CD4-positive, alpha-beta T cell treated with Interleukin-17A for 1 hour (primary cell): ENCODE measurements at places on chromosomes 11 and 22.

DNA sequence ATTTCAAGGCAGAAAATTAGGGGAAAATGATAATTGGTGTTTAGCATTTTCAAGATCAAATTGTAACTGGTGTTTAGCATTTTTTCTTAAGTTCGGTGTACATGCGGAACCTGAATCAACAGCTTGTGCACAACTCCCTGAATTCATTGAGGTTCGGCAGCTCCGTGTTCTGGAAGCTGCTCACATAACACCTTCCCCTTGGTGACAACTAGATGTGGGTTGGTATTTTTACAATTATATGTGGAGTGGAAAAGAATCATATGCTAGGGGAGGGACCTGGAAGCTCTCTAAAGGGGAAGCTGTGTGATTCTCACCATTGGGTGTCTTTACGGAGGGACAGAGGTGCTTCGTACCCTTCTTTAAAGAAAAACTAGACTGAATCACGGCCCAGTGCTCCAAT lies 199.0 kb upstream of the MTNR1B start:
- DNase-seq = no peak

DNA sequence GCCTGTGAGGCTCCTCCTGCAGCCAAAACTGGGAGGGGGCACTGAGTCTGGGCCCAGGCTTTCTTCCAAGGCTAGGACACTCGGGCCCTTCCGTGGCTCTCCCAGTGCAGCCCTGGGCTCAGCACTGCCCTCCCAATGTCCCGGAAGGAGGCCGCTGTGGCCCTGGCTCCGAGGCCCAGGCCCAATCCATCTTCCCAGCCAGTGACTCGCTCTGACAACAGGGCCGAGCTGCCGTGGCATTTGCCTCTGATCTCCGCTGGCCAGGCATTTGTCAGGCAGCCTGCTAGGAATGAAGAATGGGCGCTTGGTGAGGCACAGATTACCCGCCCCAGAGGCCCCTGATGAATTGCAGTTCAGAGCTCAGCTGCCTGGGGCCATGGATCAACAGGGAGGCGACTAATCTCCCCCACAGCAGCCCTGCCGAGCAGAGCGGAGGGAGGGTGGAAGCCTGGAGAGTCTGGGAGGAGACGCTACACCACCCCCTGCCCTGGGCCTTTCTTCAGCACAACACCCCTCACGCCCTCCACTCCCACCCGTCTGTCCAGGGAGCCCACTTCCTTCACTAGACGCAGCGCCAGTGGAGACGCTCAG lies 8.3 kb downstream of the FXYD2 start:
- no peak for DNase-seq

DNA sequence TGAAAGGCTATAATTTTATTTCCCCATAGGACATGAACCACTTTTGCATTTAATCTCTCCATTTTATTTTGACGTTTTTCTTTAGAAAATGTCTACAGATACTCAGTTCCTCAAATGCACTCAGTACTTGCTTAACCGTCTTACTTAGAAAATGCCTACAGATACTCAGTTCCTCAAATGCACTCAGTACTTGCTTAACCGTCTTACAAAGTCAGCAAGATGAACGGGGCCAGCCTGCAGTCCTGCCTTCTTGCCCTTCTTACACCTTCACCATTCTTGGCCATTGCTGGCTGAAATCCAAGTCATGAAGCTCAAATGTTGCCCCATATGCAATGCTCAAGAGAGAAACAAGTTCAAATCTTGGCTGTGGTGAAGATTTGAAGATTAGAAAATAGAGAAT lies 34.1 kb downstream of the CSNK2A3 start:
- no peak for DNase-seq

DNA sequence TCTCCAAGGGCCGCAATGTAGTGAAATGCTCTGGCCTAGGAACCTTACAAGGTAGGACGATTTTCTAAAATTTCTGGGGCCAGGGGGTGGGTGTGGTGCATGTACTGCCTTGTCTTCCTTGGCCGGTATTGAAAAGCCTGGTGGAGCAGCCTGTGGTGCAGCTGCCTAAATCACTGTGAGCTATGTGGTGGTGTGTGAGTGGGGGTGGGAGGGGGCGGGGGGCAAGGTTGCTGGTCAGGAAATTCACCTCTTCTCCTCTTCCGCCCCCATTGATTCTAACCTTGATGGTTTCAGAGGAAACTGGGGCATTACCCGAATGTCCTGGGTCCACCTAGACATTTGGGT lies 137.2 kb downstream of the DBX1 start:
- no peak for DNase-seq

- no peak for DNase-seq
Observed at GRCh38 chr11:70477176-70477575, 78.8 kb downstream of the CTTN start.

DNA sequence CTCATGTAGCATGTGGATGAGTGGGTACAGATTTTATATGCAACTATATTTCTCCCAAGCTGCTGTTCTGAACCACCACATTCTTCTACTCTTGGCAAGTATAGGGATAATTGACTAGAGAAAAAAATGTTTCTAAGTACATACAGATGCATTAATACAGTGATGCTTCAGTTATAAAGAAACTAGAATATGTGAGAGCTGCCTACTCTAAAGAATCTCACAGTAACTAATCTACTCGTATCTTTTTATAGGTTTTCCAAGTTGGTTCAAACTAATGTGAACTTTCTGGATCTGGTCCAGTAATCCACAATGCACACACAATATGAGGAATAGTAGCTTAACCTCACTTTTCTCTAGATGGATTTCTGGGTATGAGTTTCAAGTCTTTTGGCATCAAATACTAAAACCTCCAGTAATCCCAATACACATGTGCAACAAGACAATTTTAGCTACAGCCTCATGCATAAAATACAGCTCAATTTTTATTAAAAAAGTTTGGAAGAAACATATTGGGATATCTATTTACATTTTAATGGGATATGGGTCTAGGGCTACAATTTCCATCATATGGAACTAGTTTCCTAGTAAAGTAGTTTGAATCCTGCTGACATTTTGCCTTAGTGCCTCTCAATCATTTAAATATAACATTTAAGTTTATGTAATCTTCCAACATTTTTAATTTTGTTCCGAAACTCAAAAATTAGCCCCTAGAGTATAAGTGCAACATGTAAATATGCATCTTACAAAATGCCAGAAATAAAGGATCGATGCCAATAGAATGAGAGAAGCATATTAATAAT lies 2209.7 kb downstream of the LRRC4C start:
- no peak for DNase-seq

GRCh38 chr11:32500001-32500400 lies 64.7 kb upstream of the WT1 start:
- no peak for DNase-seq

- no peak for DNase-seq
Observed at GRCh38 chr11:126387857-126388256, 32.4 kb downstream of the ST3GAL4 start.

DNA sequence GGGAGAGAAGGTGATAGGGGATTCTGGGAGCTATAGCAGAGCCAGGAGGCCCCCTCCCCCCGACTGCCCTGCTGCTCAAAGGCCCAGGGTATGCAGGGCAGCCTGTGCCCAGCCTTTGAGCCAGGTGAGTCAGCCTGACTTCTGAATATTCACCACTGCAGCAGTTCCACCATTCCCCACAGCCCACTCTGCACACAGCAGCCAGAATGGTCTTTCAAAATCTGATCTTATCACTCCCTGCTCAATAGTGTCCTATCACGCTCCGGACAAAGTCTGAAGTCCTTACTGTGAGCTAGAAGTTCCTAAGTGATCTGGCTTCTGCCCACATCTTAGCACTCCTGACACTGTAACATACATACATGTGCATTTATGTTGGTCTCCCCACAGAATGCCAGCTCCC lies 111.7 kb downstream of the BUD13 start:
- no peak for DNase-seq

DNA sequence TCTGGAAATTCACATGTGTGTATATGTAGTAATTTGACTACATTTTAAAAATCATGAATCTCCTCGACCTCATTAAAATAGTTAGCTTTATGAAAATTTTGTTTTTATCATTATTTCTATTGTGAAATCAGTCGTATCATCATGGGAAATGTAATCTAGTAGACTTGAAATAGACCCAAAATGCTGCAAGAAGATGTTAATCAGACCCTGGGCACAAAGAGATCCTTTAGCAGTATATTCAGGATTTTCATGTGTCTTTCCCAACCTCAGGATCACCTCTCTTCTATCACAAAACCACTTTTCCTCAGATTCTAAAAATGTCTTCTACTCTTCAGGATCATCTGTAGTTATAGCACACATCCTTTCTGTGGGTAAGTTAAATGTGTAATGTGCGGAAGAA lies 74.9 kb upstream of the ADSL start:
- DNase-seq = no peak

- no peak for DNase-seq
Observed at GRCh38 chr11:119614222-119615002, 114.6 kb downstream of the NECTIN1 start.

DNA sequence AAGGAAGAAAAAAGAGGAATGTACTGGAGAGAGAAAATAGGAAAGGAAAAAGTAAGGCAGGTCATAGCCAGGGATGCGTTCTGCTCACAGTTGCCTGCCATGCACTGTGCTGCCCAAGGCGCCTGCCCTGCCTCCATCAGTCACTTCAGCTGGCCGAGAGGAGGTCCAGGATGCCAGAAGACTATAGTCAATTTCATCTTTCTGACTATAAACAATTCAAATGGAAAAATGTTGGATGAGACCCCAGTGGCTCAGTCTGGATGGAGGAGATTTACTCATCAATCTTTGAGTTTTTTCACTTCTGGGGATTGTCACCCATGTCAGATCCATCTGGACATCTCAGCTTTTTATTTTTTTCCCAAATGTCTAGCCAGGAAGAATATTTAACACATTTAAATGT lies 36.7 kb upstream of the CLMP start:
- no peak for DNase-seq

DNA sequence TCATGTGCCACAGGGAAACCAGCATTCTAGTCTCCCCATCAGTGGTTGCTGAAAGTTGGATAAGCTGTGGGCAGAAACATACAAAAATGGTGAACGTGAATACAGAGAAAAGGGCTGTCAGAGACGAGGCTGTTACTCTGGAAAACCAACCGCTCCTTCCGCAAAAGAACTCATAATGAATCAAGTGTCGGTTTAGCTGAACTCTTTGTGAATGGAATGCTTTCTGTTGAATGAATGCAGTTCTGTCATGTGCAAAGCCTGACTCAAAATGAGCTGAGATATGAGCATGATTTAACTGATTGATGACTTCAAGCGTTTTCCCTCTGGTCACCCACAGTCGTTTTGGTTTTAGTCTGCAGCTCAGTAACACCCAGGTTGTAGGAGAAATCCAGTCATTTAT lies 298.3 kb downstream of the ETS1 start:
- DNase-seq = no peak

DNA sequence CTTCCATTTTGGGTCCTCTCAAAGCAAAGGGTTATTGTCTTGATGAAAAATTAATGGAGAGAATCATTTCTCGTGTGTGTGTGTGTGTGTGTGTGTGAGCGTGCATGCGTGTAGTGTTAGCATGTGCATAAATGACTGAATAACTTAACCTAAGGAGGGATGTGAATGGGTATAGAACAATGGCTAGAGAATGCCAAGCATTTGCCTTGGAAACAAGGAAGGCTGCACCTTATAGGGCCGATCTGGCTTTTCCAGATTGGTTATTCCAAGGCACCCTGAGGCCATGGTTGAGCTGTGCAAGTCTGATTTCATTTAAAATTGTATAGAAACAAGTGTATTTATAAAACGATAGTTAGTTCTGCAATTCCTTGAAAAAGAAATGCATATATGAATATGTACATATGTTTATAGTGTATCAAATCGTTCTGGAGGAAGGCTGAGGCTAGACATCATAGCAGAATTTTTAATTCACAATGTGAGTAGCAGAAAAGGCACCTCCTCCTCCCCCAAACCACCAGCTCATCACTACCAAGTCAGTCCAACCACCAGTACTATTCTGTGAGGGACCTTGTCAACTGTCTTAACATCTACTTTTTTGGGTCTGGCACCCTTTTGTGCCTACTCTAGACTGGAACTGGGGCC lies 322.7 kb upstream of the ISX start:
- DNase-seq = no peak

DNA sequence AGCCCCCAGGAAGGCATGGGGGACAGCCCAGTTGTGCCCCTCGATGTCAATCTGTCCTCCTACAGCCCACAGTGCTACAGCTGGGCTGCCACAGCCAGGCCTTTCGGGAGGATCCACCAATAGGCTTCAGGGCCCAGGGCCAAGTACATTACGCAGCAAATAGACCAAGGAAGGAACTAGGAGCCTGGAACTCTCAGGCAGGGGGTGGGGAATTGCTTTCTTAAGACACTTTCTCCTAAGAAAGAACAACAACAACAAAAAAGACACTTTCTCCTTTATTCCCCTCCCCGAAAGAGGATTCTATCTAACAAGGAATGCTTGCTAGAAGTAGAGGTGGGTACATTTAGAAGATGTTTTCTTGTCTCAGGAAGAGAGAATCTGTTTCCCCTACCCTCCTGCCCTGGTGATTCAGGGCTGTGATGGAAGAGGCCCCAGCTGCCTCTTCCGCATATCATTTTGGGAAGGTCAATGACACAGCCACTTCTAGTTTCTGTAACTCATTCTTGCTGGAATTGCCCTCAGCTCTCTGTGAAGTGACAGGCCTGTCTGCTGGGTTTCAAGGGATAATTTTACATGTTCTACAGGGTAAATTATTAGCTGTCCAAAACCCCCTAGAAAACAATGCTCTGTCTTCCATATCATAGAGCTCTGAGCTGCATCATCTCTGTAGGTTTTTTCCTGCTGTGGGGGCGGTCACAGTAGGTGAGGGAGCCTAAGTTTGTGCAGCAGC lies 6.0 kb upstream of the MALAT1 start:
- DNase-seq = no peak
